ENCODE measurements at places on chromosomes 5 and 9.
A peak's percentile ranks its signal among the peaks of the same experiment; 100 is the strongest.

DNA sequence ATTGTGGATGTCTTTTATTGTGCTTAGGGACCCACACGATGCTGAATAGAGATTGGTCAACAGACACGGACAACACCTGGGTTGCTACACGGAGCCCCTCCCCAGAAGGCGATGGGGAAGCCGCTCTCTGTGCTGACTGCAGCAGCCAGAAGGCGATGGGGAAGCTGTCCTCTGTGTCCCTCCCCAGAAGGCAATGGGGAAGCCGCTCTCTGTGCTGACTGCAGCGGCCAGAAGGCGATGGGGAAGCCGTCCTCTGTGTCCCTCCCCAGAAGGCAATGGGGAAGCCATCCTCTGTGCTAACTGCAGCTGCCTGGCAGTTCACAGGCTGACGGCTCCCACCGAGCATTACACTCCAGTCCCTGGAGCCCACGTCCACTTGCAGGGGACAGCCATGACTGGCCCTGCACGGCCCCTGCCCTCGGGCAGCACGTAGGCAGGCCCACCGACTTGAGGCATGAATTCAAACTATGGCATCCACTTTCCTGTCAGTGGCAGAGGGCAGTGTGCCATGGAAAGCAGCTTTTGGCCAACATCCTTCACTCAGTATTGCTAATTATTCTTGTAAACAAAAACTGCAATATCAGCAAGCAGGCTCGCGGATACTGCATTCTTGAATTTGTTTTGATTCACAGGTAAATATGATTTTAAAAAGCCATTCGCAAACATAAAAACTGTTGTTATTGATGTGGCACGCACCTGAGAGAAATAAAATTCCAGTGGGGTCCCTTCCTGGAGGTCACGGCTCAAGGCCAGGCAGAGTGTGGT, 48.1 kb upstream of the CLPTM1L start:
- DNase-seq: no peak

GRCh38 chr9:81850724-81851123, 77.5 kb upstream of the SPATA31D4 start:
- no peak for DNase-seq

- DNase-seq: no peak
Observed at GRCh38 chr9:111630182-111630963, 761 bp upstream of the DNAJC25 start.

DNA sequence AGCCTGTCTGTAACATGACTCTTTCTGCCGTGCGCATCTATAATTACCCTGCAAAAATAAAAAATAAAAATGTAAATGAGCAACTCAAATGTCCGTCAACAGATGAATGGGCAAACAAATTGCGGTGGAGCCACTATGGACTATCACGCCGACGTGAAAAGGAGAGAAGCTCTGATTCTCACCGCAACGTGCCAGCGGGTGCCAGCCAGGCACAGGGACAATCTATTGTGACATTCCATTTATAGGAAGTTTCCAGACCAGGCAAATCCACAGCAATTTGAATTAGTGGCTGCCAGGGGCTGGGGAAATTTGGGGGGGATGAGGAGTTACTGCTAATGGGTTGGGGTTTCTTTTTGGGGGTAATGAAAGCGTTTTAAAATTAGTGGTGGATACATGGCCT, 96.8 kb downstream of the VAV2 start:
- no peak for DNase-seq

GRCh38 chr9:35254984-35255857, 93.4 kb downstream of the UNC13B start:
- no peak for DNase-seq

- DNase-seq: peak; percentile 23
Observed at GRCh38 chr9:136482046-136482792, 621 bp downstream of the SEC16A start.

- DNase-seq: no peak
Observed at GRCh38 chr9:95047452-95048224, 269.9 kb downstream of the FANCC start.

DNA sequence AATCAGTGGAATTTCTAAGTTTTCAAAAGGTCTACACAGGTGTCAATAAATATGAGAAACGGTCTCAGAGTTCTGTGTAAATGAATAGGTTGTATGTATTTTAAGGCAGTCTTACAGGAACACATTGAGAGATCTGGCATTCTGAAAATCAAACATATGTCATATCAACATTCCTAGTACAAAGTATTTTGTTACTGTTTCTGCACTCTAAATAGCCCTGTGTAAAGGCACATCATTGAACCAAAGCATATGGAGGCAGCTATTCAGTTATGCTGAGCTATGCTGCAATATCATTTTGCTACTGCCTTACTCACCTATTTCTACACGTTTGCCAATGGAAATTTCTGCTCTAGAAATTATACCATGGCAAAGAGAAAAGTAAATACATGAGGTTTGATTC, 379.1 kb downstream of the KIAA0825 start:
- no peak for DNase-seq

GRCh38 chr9:89678396-89679015, 73.7 kb downstream of the GADD45G start:
- no peak for DNase-seq

DNA sequence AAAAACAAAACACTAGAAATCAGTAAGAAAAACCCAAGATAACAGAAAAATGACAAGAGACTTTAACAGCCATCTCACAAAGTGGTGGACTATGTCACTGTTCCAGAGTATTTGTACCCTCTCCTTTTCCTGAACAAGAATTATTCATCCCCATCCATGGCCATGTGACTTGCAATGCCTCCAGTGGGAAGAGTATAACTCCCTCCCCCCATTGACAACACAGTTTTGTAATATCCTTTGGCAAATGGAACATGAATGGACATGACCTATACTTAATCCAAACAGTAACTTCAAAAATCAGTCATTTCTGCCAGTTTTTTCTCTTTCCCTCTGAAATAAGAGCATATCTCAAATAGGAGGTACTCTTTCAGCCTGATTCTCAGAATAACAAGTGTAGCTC, 33.9 kb downstream of the PTBP3 start:
- peak; percentile 46 for DNase-seq

DNA sequence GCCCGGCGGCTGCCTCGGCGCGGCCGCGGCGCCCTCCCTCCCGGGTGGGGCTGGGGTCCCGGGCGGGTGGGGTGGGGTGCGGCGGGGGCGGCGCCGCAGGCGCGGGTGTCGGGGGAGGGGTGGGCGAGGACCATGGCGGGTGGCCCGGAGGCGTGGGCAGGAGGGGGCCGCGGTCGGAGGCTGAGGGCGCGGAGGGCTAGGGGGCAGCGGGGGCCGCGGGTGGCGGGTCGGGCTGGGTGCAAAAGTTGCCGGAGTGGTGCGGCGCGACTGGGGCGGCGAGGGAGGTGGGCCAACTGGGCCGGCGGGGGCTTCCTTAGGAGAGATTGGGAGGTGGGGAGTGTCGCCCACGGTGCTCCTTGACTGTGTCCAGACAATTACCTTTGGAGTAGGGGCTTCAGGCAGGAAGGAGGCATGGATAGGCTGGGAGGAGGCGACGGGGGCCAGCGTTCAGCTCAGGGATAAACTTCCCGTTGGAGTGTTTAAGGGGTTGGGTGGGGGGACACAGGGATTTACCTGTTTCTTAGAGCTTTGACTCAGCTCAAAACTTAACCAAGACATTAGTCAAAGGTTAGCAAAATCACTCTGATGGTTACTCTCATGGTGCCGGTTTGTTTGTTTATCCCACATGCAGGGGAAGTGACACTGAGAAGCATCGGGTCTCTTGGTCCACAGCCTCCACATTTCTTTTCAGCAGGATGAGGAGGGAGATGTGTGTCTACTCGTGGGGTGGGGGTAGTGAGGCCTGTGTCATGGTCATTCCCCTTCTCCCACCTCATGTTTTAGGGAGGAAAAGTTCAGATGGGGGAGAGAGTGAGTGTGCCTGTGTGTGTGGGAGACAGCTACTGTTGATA, 859 bp downstream of the CSNK1G3 start:
- peak; percentile 36 for DNase-seq

- DNase-seq: no peak
Observed at GRCh38 chr9:21432672-21433425, 7.4 kb upstream of the IFNA1 start.

- DNase-seq: no peak
Observed at GRCh38 chr5:103006921-103007320, 113.0 kb downstream of the GIN1 start.

DNA sequence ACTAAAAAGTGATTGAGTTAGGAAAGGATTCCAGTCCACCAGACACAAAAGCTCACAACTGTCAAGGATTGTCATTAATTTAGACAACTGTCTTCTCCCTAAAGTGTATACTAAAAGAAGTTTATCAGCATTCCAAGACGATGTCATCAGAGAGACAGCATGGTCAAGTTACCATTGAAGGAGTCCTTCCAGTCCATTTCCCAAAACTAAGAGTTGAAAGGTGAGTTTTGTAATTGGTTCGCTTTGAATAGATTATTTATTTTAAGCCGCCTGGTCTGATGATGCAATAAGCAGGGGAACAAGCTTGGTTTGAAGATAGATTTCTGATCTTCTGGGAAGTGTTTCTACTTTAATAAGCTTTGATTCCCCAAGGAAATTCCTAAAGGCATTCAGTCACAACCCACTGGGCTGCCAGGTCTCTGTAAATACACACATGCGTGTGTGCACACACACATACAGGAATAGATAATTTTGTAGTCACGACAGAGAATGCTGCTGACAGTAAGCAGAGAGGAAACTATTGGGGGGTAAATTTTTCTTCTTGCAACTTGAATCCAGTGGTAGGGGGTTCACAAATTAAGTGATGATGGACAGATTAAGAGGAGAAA, 234.8 kb downstream of the PIK3R1 start:
- DNase-seq: peak; percentile 52

DNA sequence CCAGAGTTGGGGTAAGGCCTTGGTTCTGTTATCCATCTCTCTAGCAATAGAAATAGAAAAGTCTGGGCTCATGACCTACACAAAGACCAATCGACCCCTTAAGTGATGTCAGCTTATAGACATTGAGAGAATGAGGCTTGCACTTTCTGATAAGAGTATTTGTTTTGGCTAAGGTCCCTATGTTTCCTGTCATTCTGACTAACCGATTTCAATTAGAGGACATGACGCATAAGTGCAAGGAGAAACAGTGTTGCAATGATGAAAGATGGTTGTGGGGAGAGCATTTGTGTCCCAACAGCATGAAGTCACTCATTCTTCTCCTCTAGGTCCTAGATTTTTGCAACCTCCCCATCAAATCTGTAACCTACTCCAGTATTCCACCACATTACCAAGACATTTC, 255.1 kb downstream of the MAT2B start:
- DNase-seq: peak; percentile 96

GRCh38 chr5:177366528-177367322, 9.0 kb downstream of the RGS14 start:
- peak; percentile 87 for DNase-seq

GRCh38 chr9:4137234-4137633, 162.6 kb downstream of the GLIS3 start:
- peak; percentile 99 for DNase-seq

- no peak for DNase-seq
Observed at GRCh38 chr5:140000332-140000731, 42.8 kb downstream of the NRG2 start.

GRCh38 chr9:98081477-98082219, 25.1 kb downstream of the NANS start:
- peak; percentile 26 for DNase-seq

DNA sequence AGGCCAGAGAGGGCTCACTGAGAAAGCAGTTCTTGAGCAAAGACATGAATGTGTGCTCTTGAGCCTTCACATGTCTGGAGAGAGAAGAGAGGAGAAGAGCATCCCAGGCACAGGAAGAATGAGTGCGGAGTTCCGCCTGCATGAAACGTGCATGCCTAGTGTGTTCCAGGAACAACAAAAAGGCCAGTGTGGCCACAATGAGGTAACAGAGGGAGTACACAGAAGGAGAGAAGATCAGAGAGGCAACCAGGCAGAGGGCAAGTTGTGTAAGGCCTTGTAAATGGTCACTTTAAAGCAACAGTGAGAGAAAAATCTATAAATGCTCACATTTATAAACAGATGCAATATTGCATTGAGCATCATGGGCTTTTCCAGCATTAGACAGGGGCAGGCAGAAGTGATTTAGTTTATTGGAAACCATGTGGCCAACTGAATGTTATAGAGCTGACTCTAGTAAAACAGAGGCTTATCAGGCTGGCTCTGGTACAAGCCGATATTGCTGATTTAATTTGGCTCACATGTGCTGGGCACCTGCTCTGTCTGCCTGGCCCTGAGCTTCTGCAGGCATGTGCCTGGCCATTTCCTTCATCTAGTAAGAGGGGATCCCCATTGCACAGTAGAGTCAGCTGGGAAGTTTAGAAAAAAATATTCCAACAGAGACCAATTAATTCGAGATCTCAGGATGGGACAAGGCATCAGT, 185.3 kb downstream of the SAXO1 start:
- DNase-seq: no peak

DNA sequence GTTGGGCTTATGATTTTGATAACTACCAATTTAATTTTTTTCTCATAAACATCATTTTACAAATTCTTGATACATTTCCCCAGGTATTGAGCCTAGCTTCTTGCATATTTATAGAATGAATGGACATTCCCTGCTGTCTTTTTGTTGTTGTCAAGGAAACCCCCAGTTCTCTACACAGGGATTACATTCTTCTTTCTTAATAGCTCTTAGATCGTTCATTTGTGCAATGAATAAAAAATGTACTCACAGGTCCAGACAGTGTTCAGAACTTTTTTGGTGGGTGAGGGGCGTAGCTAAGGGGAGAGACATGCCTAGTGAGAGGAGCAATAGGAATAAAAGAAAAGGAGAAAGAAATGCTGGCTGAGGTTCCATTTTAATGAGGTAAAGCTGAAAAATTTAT, 58.6 kb downstream of the VCAN start:
- DNase-seq: peak; percentile 72

DNA sequence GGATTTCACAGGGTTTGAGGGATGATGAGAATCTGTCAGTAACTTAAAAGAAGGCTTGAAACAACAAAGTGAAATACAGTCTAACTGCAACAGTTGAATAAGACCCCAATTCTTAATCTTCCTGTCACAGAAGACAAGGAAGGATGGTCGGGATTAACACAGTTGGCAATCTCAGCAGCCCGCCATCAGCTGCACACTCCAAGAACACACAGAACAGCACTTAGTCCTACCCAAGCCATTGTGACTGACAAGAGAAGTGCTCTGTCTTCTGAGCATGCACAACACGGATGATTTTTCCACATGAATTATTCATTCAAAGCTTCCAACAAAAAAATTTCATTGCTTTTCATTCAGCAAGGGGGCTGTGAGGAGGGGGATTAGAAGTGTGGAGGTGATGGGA, 576.1 kb downstream of the TLE4 start:
- DNase-seq: no peak

- DNase-seq: no peak
Observed at GRCh38 chr9:133492061-133493021, 13.4 kb upstream of the SLC2A6 start.

DNA sequence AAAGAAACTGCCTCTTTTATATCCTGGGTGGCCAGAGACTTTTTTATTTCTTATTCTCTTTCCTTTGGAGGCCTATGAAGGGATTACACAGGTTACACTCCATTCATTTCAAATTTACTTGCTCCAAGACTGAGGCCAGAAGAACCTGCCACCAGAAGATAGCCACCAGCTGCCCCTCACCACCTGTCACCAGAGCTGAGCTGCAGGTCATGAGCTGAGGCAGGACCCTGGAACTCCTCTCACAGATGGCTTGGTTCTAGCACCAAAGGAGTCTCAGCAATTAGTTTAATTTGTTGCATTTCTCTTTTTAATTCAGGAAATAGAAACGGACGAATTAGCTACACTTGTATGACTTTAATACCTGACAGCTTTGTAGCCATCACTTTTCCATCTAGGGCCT, 313.9 kb downstream of the SPOCK1 start:
- DNase-seq: no peak
